ENCODE measurements at places on chromosomes 3 and 15. TPM values are rescaled to one million over a fixed set of nuclear protein-coding genes. Genes with fewer than 3 reads are reported as not detected.

The TIMP4 gene
- 17.6 TPM for total RNA-seq

DNA sequence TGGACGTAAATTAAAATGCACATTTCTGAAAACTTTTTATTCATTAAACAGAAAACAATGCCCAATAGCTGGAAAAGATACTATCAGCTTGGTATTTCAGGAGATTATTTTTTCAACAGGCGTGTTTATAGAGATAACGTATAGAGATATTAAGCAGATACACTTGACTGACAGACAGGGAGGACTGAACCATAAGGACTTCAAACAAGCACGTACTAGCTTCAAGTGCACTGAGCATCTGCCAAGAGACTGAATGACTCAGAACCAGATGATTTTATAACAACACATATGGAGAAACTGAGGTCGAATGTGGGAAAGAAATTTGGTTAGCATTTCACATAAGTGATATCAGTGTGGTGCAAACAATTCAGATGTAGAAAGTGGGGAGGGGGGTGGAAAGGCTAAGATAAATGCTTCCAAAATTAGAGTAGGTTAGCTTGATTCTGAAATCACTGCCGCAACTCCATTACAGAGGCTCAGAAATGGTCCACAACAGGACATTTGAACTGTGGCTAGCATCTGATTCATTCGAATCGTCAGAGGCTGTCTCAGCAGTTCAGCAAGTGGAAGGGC is 103.5 kb downstream of the SEMA6D start:
- DNase-seq: no peak

DNA sequence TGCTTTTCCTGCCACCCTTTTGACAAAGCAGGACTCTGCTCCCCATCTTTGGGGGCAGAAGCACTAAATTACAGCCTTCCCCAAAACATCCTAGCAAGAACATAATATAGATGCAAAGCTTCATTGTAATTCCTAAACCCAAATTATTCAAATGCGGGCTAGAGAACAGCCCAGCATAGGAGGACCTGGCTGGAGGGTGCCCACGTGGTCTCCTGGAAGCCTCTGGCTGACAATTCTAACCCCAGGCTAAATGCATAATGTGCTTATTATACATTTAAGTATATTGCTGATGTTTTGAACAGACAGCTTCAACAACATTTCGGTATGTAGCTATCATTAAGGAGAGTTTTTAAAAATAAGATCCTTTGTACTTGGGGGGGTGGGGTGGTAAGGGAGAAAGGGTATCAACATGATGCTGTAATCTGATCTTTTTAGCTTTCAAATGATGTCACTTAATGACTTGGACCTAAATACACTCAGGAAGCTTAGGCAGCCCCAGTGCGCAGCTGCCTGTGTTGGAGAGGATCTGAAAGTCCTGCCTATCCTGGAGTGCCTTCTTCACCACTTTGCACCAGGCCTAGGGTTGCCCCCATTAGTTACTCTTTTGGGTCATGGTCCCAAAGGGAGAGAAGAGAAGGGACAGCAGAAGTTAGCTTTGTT is 57.2 kb upstream of the USP3 start:
- DNase-seq: no peak

DNA sequence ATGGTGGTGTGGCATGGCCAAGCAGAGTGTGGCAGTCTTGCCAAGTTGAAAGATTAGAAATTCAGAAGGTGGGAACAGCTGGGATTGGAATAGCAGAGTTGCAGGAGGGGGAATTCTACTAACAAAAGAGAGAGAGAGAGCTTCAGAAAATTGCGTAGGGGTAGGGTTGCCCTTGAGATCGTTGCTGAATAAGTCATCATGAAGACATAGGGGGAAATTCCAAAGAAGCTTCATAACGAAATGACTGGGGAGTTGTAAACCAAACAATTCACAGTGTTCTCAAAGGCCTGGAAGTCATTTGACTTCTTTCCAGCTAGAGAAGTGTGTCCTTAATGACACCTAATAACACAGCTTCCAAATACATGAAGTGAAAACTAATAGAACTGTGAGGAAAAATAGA is 26.3 kb upstream of the TIPARP start:
- no peak for DNase-seq

- DNase-seq: no peak
These were observed 5.6 kb downstream of the RTP3 start for GRCh38 chr3:46503200-46503874.

The CCR3 gene
- total RNA-seq: not detected

- no peak for DNase-seq
These were observed 76.9 kb upstream of the FRMD4B start for GRCh38 chr3:69462826-69463100.

DNA sequence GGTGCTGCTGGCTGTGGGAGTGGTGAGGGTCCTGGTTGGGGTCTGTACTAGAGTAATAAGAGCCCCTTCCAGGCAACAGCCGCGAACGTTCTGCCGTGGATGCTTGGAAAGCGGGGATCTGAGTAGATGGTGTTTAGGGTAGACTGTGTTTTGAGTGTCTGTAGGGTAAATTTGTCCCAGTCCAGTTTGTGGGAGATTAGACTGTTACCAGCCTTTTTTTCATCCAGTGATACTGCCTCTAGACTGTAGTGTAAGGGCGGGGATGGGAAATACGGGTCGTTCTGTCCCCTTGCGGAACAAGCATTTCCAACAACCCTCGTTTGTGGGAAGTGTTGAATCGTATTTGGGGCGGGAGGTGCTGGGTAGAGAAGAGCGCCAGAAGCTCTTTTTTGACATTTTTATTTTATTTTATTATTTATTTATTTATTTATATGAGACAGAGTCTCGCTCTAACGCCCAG is 424 bp downstream of the HAUS2 start:
- DNase-seq: peak; percentile 41

DNA sequence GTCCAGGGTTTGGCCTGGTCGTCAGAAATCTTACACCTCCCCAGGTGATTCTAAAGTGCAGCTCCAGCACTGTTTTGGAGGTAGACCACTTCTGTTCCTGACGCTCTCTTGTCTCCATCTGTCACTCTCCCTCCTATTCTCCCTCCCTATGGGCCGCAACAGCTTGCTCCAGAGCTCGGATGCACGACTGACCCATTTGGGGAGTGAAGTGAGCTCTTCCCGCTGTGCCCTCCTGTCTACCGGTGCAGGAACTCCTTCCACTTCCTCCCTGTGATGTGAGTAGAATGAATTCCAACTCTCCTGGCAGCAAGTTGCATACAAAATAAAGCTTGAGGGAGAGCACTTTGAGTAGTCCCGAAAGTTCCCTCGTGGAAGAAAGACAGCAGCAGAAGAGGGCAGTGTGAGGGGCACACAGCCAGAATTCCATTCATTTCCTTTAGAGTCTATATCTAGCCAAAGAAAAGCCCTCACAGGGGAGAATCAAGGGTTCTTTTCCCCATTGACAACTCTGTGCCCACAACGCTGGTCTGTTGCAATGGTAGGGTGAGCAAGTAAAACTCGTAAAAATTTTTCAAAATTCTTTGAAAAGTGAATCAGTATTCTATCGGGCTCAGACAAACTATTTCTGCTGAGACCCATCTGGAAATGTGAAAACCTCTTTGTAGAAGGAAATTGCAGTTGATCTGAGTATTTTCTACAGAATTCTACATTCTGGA is 39.9 kb upstream of the BDH1 start:
- peak; percentile 77 for DNase-seq

DNA sequence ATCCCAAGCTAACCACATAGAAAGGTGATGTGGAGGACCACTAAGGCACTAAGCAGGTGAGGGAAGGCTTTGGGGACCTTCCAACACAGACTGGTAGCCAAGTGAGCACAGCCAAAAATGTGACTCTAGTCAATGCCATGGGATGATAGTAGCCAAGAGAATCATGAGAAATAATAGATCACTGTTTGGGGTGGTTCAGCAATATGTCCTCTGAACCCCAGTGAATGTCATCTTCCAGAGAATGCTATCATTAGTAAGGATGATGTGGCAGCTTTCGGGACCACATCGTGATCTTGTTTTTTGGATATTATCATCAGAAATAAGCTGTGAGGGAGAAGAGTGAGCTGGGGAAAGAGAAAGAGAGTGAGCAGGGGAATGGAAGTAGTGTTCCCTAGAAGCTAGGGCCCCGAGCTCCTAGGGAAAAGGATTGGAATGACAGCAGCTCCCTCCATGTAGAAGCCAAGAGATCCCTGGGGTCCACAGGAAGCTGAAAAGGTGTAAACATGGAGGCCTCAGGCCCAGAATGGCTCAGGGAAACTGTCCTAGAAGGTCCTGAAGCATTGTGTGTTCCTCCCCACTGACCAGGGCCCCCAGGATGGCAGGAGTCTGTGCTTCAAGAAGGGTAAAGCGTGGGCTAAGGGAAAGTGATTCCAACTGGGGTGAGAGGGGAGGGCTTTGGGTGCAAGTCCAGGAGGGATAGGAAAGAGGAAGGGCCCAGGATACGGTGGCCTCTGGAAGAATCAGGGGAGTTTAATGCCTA is 56.6 kb upstream of the KLF13 start:
- DNase-seq: no peak

The C2CD4B gene
- total RNA-seq: 2.0 TPM

DNA sequence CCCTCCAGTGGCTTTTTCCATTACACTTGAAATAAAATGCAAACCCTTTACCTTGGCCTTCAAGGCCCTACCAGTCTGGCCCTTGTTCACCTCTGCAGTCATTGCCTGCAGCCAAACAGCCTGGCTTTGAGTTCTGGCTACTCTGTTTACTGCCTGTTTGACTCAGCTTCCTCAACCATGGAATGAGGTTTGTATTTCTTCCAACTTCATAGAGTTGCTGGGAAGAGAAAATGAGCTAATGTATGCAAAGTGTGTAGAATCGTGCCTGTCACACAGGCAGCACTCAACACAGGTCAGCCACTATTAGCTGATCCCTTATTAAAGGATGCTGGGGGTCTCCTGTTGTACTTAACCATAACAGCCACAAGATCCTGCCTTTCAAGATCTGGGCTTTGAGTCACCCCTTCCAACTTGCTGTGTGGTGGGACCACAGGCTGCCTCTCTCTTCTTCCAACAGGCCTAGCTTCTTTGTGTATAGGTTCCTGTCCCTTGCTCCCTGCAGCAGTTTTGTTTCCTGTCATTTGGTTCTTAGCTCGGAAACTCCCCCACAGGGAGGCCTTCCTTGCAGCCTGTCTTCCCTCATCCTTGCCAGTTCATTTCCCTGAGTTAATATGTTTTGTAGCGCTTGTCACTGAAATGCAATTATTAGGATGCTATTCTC is 6.4 kb downstream of the MED12L start:
- DNase-seq: no peak

DNA sequence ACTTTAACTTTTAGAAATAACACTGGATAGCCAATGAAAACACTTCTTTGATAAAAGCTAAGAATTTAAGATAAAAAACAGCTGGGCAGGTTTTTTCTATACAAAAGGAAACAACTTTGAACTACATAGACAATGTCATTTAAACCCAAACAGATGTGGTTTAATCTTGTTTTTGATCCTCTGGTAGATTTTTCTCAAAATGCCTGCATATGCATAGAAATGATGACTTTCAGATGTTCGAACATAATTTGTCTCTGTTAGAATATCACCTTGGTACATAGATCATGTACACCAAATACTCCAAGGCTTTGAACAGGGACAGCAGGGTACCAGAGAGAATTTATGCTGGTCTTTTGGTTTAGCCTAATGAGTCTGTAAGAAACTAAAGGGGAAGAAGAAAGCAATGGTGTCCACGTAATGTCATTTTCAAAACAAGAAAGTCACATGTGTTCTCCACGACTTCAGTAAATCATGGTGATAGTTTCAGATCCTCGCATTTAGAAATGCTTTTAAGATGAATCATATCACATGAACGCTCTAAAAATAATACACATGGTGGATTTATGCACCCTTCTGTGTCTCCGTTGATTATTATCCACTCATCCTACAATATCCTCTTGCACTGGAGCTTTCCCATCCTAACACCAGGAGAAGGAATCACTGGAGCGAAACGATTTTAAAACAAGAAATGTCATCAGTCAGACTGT is 160.1 kb upstream of the PDZRN3 start:
- DNase-seq: no peak

DNA sequence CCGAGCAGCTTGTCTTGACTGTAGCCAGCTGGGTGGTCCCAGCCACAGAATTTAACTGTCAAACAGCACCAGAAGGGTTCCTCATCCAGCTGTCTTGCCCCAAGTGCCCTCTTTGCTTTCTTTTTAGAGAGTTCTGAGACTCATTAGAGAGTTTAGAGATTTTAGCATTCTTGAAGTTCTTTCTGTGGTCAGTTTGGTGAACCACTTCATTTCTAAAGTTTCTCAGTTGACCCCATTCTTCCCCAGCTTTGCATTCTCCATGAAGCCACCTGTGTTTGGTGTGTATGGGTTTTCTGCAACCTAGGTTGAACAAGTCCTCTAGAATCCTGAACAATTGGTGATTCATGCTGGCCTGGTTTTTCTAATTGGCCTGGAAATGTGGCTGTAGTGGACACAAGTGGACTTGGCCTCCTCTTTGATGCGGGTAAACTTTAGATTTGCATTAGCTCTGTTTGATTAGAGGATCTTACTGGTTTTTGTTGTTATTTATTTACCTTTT is 33.7 kb downstream of the FLNB start:
- DNase-seq: no peak

DNA sequence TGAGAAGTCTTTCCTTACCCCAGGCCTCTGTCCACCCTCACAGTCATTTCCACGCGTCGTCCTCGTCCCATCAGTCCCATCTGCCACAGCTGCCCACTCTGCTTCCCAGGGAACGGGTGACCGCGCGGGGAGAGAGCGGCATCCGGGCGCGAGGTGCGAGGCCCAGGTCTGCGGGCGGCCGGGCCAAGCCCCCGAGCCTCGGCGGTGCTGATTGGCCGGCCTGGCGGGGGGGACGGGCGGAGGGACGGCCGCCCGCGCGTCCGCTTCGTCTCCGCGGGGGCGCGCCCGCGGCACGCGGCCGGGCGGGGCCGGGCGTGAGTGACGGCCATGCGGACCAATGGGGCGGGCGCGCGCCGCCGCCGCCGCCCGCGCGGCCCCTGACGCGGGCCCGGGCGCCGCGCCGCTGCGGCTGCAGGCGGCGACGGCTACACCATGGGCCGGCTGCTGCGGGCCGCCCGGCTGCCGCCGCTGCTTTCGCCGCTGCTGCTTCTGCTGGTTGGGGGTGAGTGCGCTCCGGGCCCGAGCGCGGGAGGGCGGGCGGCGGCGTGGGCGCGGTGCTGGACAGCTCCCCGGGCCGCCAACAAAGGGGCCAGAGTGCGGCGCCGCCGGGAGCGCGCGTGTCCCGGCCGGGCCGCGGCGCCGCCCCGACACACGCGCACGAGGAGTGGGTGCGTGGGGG is at the start of gene PODXL2:
Gene PODXL2 (plus strand): TSS at position 398 of the 679 bp plus-strand sequence. CDS start 35 bp downstream, at position 433.
- DNase-seq: peak; percentile 95

GRCh38 chr3:157610876-157611535 is 107.8 kb upstream of the VEPH1 start:
- no peak for DNase-seq

DNA sequence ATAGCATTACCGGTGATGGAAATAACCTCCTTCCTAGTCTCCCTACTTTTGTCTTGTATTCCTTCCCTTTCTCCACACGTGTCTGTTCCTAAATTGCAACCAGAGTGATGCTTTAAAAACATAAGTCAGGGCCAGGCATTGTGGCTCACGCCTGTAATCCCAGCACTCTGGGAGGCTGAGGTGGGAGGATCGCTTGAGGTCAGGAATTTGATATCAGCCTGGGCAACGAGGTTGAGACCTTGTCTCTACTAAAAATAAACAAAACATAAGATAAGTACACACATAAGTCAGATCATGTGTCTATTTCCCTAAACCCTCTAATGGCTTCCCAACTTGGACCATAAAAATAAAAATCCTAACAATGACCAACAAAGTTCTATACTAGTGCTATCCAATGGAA is 18.4 kb downstream of the ARMC8 start:
- DNase-seq: no peak
